SW 1271 (cell line): ENCODE measurements at places on chromosomes 4 and X.
A peak's percentile ranks its signal among the peaks of the same experiment; 100 is the strongest.

GRCh38 chr4:15078682-15079642 lies 76.7 kb downstream of the CPEB2 start:
- DNase-seq = no peak

DNA sequence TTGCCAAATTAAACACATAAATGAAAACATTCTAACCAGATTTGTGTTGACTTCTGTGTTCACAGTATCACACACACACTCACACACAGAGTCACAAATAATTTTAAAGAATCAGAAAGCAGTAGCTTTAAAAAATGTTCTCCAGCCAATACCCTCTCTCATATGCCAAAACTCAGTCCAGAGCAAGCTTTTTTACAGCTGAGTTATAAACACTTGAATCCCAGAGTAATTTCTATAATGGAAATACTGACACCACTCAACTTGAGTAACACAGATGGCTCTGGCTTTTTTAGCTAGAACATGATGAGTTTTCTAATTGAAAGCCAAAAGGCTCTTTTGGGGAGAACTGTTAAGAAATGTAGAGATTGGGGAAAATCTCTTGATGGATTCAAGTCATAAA lies 100.8 kb downstream of the DOCK11 start:
- DNase-seq = no peak

DNA sequence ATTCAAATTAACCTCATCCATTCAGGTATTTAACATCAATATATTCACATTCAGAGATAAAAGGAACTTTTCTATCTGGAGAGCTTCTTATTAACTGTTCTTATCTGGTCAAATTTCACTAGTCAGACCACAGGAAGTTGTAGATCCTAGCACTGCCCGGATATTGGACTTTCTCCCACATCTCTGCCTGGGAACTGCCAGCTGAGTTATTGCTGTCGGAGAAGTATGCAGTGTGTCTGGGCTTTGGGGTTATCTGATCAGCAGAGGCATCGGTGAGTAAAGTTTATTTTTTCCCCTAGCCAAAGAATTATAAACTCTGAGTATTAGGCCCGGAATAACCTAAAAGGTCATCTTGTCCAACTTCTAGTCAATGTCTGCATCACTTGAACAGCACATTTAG lies 45.1 kb downstream of the OR13H1 start:
- no peak for DNase-seq

GRCh38 chr4:149708513-149709130 lies 107.0 kb downstream of the IQCM start:
- DNase-seq = no peak

- DNase-seq = peak; percentile 7
Observed at GRCh38 chrX:134526399-134526798, 66.4 kb downstream of the HPRT1 start.

- no peak for DNase-seq
Observed at GRCh38 chr4:108502356-108502755, 118.0 kb upstream of the RPL34 start.

DNA sequence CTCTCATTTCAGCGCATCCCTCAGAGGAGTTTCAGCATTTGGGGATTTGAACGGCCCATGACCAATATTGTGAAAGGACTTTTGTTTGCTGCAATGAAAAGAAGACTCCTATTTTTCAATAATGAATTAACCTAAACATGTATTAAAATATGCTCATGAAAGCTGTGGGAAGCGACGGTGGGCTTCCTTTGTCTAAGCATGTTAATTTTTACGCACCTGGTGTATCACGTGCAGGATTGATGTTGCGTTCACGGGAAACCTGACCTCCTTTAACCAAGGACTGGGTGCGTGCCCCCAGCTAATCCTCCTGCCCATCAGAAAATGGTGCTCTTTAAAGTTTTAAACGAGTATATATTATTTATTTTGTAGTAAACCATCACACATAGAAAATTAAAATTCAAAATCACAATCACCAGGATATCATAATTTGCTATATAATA lies 590 bp upstream of the CCDC110 start:
- no peak for DNase-seq

DNA sequence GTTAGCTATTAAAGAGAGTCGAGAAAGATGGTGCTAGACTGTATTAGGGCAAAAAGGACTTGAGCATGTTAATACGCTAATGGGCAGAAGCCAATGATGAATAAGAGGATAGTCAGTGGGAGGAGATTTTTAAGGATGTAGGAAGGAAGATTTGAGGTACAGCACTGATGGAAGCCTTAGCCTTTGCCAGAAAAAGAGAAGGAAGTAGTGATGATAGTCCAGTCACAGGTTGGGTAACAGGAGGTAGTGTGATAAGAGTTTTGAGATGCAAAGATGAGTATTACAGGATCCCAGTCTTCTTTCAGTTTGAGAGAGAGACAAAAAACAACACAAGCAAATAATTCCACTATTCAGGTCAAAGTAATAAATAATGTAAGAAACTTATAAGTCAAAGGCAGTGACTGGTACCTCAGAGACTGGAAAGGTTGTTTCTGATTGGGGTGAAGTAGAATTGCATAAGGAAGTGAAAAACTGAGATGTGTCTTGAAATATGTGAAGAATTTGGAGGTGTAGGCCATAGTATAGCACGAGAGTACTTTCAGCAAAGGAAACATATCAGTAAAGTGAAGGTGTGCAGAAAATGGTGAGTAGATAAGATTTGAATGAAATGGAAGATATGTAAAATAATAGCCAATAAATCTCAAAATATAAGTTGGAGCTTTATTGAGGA lies 22.1 kb upstream of the NDNF start:
- DNase-seq = no peak

- DNase-seq = no peak
Observed at GRCh38 chrX:72399816-72400215, 94.1 kb upstream of the CITED1 start.

- no peak for DNase-seq
Observed at GRCh38 chrX:155005190-155005589, 17.3 kb downstream of the F8 start.

DNA sequence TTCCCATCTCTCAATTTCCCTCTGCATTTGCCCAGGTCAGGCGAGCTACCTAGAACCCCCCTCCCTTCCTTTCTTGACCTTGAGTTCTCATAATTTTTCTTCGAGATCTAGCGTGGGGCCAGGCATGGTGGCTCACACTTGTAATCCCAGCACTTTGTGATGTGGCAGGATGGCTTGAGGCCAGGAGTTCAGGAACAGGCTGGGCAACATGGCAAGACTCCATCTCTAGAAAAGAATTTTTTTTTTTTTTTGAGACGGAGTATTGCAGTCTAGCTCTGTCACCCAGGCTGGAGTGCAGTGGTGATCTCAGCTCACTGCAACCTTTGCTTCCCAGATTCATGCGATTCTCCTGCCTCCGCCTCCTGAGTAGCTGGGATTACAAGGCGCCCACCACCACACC lies 4.5 kb upstream of the PORCN start:
- no peak for DNase-seq
